ENCODE measurements at places on chromosomes 13 and 19.

- DNase-seq = no peak
Observed at GRCh38 chr19:1361601-1362386, 21.9 kb upstream of the NDUFS7 start.

- no peak for DNase-seq
Observed at GRCh38 chr19:2770055-2771013, 12.7 kb downstream of the SGTA start.

DNA sequence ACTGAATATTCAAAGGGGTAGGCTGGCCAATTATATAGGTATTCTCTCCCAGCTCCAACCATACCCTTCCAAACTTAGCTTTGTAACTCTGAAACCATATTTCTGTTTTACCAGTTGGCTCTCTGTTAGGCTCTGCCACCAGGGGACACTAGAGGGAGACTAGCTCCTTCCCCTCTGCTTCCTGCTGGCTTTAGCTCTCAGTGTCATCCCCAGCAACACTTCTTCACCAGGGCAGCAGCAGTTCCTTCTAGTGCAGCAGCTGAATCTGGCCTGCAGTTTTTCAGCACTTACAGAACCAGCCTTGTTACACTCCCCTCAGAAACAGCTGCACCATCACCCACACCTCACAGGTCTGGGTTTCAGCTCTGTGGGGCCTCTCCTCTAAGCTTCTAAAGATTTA, 51.0 kb upstream of the DOCK9 start:
- no peak for DNase-seq

DNA sequence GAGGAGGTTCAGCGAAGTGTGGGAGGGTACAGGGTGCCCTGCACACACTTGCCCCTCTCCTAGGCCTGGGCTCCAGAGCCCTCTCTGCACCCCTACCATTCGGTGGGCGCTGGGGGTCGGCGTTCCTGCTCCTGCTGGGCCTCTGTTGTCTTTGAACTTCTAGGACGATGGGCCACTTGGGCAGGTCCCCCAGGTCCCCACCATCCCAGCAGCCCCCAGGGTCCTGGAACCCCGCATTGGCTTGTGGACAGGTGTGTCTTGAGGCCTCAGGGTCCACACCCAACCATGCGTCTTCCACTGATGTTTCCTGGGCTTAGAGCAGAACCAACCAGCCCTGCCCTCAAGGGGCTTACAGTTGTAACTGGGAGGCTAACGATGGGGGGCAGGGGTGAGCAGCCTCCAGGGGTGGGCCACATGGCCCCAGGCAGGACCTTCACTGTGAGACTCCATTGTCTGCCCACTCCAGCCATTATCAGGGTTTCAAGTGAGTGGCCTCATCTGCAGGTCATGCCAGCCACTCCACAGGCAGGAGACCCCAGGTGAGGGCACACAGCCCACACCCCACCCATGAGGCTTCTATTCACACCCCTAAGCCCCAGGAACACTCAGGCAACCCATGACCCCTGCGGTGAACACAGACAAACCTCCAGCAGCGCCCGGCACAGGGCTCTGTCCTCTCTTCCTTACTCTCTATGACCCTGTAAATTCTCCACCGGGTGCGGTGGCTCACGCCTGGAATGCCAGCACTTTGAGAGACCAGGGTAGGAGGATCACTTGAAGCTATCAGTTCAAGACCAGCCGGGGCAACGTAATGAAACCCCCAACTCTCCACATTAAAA, 2.0 kb upstream of the KLF16 start:
- DNase-seq = no peak

DNA sequence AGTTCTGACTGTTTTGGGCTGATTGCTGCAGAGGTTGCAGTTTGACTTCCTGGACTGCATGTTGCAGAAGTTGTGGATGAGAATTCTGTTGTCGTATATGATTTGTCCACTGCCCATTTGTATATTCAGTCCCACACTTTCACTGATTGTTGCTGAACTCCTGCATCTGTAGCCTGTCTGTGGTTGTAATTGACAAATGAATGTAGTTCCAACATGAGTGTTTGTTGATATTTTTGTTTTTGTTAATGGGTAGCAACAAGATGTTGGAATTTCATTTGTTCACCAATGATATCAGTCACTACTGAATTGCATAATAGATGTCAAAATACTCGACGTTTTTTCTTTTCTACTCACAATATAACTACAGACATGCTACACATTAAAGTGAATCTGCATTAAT, 533.9 kb downstream of the DCT start:
- no peak for DNase-seq

- DNase-seq = no peak
Observed at GRCh38 chr13:25945596-25945995, 106.2 kb downstream of the SHISA2 start.

DNA sequence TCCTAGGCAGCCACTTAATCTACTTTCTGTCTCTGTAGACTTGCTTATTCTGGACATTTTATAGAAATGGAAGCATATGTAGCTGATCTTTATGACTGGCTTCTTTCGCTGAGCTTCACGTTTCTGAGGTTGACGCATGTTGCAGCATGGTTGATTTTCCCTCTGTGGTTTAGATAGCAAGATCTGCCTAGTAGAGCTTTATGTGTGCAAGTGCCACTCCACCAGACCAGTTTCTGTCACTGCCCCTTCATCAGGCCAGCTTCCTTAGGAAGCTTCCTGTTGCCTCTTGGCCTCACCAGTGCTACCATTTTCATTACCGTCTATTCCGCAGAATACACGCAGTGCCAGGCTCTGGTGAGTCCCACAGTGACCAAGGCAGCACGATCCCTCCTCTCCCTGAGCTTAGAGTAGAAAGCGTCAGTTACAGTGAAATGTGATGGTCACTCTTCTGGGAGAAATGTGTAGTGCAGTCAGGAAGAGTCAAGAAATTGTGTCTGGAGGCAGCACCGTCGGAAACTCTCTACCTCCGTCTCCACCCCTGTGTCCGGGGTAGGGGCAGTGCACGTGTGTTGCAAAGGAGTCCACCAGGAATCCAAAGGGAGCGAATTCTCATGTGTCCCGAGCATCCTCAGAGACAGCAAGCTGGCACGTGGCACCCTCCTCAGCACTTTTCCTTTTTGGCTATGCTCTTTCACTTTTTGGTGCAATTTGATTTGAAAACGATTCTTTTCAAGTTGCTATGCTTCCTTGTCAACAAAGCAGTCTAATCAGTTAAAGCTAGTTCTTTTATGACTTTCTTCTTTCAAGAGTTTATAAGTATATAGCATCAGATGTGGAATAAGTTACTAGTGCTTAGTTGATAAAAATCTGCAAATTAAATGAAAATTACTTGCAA, 45.4 kb upstream of the GPR183 start:
- no peak for DNase-seq

GRCh38 chr19:31283701-31284100, 65.5 kb downstream of the TSHZ3 start:
- no peak for DNase-seq

- no peak for DNase-seq
Observed at GRCh38 chr13:28299916-28300315, 161.6 kb downstream of the PAN3 start.

GRCh38 chr13:29857085-29857484, 6.7 kb upstream of the UBL3 start:
- DNase-seq = no peak

GRCh38 chr19:16445238-16446107, 26.3 kb downstream of the EPS15L1 start:
- DNase-seq = no peak

- DNase-seq = no peak
Observed at GRCh38 chr19:582497-583197, 7.0 kb upstream of the HCN2 start.

GRCh38 chr13:50441130-50441529, 402.4 kb downstream of the DLEU7 start:
- no peak for DNase-seq

DNA sequence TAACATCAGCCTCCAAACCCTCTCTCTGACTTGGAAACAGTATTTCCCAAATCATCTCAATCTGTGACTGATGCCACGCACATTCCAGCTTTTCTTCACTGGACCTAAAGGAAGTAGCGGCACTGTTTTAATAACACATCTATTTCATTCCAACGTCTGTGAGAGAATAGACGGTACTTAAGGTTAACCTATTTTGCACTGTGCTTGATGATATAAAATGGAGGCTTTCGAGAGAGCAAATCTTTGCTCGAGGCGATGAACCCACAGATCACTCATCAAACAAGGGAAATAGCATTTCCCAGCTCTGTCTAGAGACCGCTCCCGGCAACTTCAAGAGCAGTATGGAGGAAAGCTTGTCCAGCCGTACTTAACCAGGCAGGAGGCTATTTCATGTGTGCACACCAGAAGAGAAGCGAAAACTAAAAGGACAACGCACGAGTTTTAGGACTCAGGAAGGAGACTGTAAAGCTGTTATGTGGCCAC, 2.9 kb downstream of the UBL3 start:
- DNase-seq = no peak

DNA sequence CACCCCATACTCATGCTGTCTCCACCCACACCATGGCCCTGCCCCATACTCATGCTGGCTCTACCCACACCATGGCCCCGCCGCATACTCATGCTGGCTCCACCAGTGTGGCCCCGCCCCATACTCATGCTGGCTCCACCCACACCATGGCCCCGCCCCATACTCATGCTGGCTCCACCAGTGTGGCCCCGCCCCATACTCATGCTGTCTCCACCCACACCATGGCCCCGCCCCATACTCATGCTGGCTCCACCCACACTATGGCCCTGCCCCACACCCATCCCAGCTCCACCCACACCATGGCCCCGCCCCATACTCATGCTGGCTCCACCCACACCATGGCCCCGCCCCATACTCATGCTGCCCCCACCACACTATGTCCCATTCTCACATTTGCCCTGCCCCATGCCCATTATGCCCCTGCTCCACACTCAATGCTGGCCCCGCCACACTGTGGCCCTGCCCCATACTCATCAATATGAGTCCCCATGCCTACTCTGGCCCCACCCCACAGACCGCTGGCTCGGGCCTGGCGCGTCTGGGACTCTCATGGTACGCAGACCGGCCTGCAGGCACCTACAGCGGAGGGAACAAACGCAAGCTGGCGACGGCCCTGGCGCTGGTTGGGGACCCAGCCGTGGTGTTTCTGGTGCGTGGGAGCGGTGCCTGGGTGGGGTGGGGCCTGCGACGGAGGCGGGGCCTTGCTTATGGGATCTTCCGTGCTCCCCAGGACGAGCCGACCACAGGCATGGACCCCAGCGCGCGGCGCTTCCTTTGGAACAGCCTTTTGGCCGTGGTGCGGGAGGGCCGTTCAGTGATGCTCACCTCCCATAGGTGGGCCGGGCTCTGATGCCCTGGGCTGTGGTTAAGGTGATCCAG, 3.7 kb upstream of the ARHGAP45 start:
- DNase-seq = no peak

- peak; percentile 60 for DNase-seq
Observed at GRCh38 chr19:46211201-46211881, 18.2 kb upstream of the IGFL1 start.

- DNase-seq = no peak
Observed at GRCh38 chr13:33401238-33401637, 115.7 kb upstream of the STARD13 start.

DNA sequence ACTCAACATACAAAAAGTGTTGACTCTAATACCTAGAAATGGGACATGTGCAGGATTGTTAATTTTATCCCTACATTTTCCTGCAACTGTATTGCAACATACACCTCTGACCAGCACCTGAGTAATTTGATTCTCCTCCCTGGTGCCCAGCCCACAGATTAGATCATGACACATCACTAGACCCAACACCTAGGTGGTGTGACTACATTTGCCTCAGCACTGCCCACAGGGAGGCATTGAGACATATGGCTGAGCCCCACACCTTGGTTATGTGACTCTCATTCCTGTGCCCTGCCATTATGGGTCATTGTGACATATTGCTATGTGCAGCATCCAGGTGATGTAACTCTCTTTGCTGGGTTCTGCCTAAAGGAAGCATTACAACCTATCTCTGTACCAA, 13.2 kb upstream of the ZNF254 start:
- DNase-seq = no peak

DNA sequence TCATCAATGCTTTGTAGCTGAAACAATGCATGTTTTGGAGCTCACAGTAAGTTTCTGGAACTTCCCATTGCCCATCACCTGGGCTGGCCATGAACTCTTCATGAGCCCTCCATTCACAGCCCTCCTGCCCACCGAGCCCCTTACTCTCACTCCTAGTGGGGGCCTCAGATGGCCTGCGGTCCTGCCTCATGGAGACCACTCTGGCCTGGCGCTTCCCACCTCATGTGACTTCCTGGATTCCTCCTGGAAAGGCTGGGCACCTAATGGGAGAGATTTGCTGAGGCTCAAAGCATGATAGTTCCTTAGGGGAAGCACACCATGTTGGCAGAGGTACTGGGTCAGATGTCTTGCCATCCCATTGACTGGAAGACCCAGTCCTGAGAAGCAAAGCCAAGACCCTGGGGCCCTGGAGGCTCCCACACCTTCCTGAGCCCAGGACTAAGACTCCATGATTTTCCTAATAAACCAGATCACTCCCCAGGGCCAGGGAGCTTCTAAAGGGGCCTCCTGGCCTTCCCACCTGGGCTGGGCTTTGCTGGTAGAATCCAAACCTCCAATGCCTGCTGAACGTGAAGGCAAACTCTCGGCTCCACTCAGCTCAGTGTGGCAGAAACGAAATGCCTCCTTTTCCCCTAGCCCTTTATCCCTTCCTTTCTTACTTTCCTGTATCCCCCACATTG, 49.4 kb upstream of the ZNF536 start:
- no peak for DNase-seq

DNA sequence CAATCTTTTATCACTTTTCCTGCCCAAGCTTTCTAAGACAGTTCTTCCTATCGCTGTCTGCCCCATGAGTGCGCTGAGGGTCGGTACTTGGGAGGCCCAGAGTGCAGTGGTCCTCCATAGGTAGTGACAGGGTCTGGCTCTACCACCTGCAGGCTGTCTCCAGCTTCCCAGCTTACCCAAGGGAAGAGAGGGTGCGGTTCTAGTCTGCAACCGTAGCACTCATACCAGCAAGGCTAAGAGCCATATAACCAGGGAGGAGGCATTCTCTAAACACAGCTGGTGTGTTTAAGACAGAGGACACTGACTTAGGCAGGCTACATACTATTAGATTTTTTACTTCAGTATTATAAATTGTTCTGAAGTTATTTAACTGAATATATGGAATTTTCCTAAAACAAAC, 8.2 kb downstream of the PROZ start:
- no peak for DNase-seq

- no peak for DNase-seq
Observed at GRCh38 chr13:26222520-26223046, 469 bp upstream of the RNF6 start.

- DNase-seq = no peak
Observed at GRCh38 chr19:50666346-50667176, 17.3 kb downstream of the C19orf81 start.

- DNase-seq = no peak
Observed at GRCh38 chr13:100535426-100536135, 53.0 kb downstream of the GGACT start.

- DNase-seq = no peak
Observed at GRCh38 chr19:16372065-16372915, 47.7 kb downstream of the KLF2 start.

- DNase-seq = no peak
Observed at GRCh38 chr19:18514800-18515682, 6.8 kb downstream of the ELL start.

DNA sequence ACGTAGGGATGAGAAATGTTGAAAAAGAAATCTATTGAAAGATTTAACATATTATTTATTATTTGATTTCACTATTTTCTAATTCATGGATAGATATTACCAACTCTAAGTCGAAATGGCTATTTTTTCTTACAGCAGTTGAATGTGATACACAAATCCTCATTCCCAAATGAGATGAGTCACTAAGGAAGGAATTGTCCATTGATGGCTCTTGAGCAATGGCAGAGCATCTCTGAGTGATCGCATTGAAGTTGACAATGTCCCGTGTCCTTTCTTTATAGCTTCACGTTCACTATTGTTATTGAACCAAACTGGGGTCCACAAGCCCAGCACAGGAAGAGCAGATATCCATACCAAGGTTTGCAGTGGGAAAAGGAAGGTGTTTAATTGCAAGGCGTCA, 648.3 kb upstream of the SPRY2 start:
- peak; percentile 2 for DNase-seq
